ENCODE measurements at places on chromosomes 7 and 10. TPM values are rescaled to one million over a fixed set of nuclear protein-coding genes. Genes with fewer than 3 reads are reported as not detected.

DNA sequence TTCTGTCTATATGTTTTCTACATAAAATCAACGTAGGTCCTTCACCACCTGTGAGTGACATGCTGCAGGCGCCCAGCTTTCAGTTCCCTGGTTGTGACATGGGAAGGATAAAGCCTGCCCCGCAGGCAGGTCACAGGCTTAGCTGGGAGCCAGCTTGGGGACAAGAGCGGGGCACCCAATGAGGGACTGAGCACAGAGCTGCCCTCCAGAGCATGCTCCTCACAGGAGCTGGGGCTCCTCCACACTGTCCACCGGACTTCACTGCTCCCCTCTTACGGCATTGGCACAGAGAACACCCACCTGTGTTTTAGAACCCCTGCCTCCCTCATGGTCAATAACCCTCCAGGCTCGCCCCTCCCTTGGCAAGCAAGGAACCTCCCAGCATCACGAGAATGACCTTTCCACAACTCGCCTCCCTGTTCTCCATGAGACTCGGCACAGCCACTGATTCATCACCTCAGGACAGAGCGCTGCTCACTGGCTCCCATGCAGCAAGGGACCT lies 187.1 kb downstream of the TNS3 start:
- no peak for DNase-seq

The PTPRN2 gene
- 5.7 TPM for total RNA-seq

DNA sequence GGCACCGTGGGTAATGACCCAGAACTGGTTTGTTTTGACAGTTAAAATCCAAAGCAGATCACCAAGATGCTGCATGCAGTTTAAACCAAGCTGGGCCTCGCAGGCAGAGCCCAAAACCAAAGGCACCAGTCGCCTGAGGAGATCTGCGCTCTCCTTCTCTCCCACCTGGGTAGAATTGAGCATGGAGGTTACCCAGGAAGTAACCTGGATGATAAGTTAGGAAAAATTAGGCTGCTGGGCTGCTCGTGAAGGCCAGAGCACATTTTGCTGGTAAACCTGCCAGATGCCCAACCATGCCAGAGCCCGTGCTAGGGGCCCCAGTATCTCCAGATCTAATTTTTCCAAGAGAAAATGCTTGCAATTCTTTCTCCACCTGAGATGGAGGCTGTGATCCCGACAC lies 388.3 kb upstream of the MGMT start:
- no peak for DNase-seq

DNA sequence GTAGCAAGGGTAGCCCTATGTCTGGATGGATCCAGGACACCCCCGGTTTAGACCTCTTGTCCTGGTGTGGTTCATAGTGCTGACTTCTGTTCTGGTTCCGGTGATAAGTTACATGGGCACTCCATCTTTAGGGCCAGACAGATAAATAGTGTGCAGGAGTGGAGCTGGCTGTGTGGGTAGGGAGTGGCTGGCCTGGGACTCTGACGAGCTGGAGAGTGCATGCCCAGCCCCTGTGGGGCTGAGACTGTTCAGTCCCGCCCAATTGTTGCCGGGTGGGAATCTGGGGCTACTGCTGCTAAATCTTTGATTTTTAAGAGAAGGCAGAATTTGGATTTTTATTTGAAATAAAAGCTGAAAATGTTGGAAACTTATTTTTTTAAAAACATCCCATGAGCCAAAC lies 27.3 kb downstream of the PDCD11 start:
- no peak for DNase-seq

The SPACDR gene
- total RNA-seq = 3.8 TPM

DNA sequence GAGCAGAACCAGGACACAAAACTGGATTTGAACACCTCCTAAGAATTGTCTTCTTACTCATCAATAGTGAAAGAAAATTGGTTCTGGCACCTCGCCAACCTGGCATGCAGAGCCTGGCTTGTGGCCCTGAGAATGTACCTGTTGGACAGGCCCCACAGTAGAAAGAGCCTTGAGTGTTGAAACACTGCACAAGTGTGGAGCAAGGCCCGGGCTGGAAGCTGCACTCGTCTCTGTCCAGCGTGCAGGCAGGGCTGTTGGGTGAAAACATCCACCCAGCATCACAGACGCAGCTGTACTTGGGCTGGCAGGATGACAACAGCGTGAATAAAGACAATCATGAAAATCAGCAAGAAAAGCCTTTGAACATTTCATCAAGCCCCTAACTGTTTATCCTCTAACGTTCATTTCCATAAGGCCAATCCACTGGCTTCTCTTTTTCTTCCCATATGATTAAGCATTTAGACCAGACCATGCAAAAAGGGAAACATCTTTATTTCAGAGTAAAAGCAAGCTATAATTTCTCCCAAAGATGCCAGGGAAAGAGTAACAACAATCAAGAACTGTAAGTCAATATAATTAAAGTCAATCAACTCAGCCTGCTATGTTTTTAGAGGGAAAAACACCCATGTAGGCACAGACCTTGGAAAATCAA lies 15.6 kb downstream of the CUBN start:
- DNase-seq = no peak

GRCh38 chr7:38478404-38478803 lies 152.8 kb downstream of the AMPH start:
- no peak for DNase-seq

The ST8SIA6 gene
- not detected for total RNA-seq

DNA sequence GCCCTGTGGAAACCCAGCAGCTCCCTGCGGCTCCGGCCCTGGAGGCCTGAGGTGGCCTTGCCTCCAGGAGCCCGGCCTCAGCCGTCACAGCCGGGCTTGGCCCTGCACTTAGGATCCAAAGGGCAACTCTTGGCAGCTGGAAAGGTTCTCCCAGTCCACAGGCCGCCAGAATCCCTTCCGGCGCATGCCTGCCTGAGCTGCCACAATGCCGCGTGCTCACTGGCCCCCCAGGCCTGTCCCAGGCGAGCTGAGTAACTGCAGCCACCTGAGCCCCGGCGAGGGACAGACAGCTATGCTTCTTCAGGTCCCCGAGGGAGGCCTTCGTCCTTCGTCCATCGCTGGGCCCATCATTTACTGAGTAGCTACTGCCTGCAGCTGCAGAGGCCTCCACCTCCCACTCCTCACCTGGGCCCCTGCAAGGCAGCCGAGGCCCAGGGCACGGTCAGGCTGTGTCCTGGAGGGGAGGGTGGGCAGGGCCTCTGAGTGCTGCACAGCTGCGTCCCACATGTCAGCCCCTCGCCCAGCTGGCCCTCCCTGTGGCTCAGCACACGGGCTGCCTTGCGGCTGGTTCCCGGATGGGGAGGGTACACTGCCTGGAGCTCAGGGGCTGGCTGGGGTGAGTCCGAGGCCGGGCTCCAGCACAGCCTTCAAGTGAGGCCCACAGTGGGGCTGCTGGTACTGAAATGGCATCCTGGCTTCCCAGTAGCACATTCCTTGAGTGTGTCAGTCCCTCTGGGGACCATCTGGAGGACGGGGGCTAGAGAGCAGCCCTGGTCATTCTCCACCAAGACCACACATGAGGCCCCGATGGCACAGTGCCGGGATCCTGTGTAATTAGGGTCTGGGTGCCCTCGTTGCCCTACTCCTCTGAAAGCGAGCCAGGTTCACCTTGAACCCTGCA lies 172.5 kb downstream of the ELFN1 start:
- no peak for DNase-seq

The GIMAP7 gene
- total RNA-seq = 49.9 TPM

GRCh38 chr7:159370-160270 lies 32.8 kb upstream of the FAM20C start:
- DNase-seq = no peak

DNA sequence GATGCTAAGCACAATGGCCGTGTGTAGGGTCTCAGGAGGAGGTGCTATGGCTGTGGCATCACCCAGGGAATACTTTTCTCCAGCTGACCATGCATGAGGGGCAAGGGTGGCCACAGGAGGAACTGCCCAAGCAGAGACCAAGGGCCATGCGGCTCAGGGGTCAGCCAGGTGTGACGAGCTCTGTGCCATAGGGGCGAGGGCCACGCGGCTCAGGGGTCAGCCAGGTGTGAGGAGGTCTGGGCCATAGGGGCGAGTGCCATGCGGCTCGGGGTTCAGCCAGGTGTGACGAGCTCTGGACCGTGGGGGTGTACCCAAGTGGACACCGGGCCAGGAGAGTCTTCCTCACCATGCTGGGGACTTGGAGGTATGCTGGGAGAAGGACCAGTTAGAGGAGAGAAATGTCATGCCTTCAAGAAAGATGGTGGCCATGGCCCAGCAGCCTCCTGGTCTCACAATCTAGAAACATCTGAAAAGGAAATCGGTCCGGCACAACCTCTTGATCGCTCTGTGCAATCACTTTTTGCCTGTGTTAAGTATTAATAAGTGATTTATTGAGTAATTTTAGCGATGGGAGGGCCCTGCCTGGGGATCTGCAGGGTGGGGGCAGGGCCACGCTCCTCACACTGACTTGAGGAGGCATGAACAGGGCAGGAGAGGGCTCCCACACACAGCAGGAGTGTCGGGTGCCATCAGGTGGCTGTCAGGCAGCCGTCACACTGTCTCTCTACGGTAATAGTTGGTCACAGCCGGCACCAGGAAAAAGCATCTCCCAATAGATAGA lies 265.0 kb downstream of the ADARB2 start:
- no peak for DNase-seq

The THSD7A gene
- not detected for total RNA-seq

The PARD3 gene
- total RNA-seq = 0.94 TPM
